ENCODE measurements at places on chromosomes 6 and 20. TPM values are rescaled to one million over a fixed set of nuclear protein-coding genes. Genes with fewer than 3 reads are reported as not detected.

- DNase-seq, result no peak
Observed at GRCh38 chr6:117555882-117556498, 46.3 kb downstream of the GOPC start.

DNA sequence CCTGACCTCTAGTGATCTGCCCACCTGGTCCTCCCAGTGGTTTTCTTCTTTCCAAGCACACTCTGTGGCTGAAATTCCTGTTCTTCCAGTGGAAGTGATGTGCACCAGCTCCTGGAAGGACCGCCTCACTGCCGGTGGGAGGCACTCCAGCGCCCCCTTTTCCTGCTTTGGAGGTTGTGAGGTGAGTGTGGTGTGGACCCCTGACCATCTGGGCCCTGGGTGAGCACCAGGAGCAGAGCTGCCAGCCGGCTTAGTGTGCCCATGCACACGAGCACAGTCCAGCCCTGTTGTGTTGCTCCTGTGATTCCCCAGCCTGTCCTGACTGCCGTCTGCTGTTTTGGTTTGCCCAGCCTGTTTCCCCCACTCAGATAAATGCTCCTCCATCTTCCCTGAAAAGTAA lies 134.6 kb downstream of the FNDC1 start:
- no peak for DNase-seq

DNA sequence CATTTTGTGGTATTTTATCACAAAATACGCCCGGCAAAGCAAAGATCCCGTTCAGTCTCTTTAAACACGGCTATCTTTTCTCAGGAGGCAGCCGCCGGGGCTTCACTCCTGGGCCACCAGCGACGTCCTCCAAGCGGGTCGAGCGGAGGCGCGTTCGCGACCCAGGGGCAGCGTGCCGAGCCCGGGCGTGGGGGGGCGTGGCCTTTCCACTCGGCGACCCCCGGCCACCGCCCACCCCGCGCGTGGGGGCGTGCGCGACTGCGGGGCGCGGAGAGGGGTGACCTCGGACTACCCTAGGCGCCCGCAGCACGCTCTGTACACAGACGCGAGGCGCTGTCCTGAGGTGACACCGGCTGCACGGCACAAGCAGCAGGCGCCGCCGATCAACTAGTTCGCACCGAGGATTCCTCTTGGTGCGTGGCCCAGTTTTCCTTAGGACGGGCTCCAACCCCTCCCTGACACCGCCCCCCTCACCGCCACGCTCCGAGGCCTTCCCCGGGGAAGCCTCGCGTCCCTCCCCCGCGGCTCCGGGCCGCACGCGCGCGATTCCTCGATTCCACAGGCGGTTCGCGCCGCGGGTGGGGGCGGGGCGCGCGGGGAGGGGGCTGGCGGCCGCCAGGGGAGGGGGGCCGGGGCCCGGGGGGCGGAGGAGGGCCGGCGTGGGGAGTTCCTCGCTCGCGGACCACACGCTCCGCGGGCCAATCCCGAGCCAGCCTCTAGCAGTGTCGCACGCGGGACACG lies 1.1 kb upstream of the JARID2 start:
- DNase-seq, result no peak

DNA sequence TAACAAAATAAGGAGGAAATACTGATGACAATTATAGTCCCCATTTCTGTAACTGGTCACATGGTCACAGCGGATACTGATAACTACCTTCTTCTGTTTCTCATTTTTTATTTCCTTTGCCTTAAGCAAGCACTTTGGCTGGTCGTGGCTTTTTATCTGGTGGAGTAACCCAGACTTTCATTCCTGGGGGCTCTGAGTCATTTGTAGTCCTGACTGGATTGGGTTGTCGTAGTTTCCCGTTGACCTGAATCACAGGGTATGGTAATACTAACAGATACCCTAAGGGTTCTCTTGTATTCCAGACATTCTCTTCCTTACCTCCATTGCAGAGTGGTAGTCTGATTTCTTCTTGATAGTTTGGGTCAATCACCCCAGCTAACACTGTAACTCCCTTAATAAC lies 500.3 kb upstream of the ADGRB3 start:
- no peak for DNase-seq

GRCh38 chr6:42390228-42390934 lies 61.3 kb downstream of the TRERF1 start:
- no peak for DNase-seq

- no peak for DNase-seq
Observed at GRCh38 chr6:149419696-149420404, 19.8 kb downstream of the SUMO4 start.

GRCh38 chr6:14047151-14047740 lies 70.3 kb upstream of the CD83 start:
- DNase-seq, result no peak

DNA sequence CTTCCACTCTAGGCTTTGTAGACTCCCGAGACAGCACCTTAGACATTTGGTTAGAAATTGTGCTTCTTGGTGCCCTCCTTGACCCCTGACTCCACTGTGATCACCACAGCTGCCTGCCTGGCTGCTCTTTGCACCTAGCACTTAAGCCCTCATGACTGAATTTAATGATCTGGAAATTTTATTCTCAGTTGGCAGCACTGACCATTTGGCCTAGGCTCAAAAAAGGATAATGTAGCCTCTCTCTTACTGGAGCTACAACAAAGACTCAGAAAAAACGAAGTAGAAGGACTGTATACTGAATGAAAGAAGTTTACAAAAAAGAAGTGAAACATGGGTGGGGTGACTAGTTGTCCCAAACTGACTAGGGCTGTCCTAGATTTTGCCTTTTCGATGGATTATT lies 11.3 kb upstream of the ABRACL start:
- no peak for DNase-seq

The ACOT8 gene
- polyA plus RNA-seq, result 31.3 TPM

DNA sequence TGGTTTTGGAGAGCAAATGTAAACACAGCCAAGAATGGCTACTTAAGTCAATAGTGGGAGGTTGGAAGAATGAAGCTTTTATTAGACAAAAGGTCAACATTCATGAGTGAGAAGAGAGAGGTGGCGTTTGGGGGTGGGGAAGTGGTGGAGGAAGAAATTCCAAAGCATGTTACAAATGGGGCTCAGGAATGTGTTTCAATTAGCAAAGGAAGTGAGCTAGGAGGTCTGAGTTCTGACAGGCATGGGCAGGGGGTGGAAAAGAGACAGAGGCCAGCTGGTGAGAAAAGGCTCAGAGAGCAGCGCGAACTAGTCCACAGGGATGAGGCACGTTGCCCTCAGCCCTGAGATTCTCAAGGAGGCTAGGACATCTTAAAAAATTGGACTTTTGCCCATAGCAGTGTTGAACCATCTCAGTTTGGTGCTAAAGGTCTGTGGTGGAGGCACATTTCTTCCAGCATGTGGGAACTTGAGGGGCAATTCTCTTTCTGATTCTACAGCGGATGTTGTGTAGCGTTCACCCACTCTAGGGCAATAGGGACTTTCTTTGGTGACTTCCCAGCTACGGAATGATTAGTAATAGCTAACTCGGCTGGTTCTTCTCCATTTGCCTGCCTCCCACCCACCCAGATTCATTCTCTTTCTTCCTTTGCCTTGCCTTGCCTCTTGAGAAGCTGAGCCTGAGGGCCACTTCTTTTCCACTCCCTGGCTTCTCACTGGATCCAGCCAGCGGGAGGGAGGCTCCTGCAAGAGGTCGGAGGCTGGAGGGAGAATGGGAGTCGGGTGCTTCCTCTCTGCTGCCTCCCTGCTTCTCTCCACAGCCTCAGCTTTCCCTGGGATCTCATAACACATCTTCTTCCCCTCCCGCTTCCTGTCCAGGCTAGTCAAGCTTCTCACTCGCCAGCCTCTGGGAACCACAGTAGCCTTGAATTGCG lies 45.1 kb upstream of the NEDD9 start:
- DNase-seq, result peak; percentile 78

The SLC16A10 gene
- polyA plus RNA-seq, result 30.3 TPM

GRCh38 chr20:60210779-60211617 lies 252.8 kb downstream of the CDH26 start:
- peak; percentile 44 for DNase-seq

The SGK1 gene
- 75.8 TPM for polyA plus RNA-seq

GRCh38 chr6:92608751-92609150 lies 810.6 kb downstream of the EPHA7 start:
- no peak for DNase-seq

- no peak for DNase-seq
Observed at GRCh38 chr6:92716638-92717037, 702.7 kb downstream of the EPHA7 start.

GRCh38 chr20:13259921-13260320 lies 38.8 kb downstream of the ISM1 start:
- DNase-seq, result no peak

The FAM83B gene
- polyA plus RNA-seq, result 7.8 TPM

DNA sequence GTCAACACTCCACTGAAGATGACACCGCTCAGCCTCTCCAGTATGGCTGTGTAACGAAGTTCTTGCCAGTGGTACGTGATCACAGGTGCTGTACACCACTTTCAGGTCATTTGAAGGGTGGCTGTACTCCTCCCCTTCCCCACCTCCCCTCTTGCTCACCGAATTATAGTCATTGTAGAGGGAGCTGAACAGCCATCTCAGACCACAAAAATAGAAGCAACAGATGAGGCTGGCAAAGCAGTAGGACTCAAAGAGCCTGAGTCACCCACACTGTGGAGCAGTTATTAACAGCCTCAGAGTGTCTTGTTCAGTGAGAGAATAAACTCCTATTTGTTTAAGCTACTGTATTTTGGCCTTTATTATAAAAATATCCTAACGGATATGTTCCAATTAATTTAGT lies 192.5 kb upstream of the MCHR2 start:
- DNase-seq, result no peak

The CST4 gene
- not detected for polyA plus RNA-seq
